ENCODE measurements at places on chromosomes 1 and 21.
A peak's percentile ranks its signal among the peaks of the same experiment; 100 is the strongest.

- DNase-seq: no peak
Measured at GRCh38 chr1:190474650-190475211, 2.9 kb downstream of the BRINP3 start.

- DNase-seq: no peak
Measured at GRCh38 chr1:40641601-40642242, 23.8 kb downstream of the RIMS3 start.

- no peak for DNase-seq
Measured at GRCh38 chr1:225657462-225657989, 4.6 kb upstream of the ENAH start.

DNA sequence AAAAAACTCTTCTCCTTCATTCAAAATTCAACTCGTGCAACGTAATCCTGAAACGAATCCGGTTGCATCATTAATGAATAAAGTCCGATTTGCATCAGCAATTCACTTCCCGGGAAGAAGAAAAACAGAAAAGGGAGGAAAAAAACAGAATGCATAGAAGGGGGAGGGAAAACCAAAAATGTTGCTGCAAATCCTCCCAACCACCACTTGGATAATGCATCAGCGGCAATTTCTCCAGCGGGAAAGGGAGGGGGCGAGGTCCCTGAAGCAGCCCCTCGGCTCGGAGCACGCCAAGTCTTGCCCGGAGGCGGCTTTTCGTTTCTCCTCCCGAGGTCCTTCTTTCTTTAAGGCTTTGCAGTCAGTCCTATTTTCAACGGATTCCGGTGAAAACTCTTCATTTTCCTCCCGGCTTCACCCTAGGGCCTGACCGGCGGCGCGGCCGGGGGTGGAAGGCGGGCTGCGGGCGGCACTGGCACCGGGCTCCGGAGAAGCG, 723 bp downstream of the CDC42BPA start:
- peak; percentile 72 for DNase-seq

DNA sequence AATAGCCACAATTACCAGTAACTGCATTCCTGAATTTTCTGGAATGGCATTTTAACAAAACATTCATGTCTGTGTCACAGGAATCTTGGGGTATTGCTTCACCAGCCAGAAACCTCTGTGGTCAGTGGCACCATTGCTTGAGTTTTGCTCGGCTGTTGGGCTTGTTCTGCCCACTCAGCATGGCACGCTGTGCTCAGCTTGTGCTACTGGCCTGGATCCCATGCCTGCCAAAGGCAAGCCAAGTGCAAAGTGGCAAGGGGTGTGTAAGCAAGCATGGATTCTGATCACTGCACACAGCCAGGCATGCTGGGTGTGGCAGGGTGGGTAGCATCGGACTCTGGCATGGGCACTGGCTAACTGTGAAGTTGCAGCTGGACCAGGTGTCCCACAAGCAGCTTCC, 1150.9 kb downstream of the MRPL39 start:
- DNase-seq: no peak

GRCh38 chr1:183144752-183145151, 41.3 kb upstream of the LAMC2 start:
- no peak for DNase-seq

GRCh38 chr1:234755449-234755863, 145.5 kb upstream of the IRF2BP2 start:
- DNase-seq: no peak

DNA sequence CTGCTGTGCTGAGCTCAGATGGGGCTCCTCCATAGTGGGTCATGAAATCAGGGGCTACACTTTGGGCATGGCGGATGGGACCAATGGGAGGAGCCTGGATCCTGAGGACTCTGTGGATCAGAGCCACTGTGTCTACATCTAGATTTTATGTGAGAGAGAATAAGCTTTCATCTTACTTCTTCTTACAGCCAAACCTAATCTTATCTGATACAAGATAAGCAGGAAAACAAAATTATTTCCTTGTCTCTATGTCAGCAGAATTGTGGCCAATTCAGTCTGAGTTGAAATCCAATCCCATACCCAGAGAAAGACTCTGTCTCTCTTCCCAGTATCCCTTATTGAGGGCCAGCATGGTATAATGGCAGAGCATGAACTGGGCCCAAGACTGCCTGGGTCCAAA, 56.2 kb downstream of the KIF14 start:
- no peak for DNase-seq

DNA sequence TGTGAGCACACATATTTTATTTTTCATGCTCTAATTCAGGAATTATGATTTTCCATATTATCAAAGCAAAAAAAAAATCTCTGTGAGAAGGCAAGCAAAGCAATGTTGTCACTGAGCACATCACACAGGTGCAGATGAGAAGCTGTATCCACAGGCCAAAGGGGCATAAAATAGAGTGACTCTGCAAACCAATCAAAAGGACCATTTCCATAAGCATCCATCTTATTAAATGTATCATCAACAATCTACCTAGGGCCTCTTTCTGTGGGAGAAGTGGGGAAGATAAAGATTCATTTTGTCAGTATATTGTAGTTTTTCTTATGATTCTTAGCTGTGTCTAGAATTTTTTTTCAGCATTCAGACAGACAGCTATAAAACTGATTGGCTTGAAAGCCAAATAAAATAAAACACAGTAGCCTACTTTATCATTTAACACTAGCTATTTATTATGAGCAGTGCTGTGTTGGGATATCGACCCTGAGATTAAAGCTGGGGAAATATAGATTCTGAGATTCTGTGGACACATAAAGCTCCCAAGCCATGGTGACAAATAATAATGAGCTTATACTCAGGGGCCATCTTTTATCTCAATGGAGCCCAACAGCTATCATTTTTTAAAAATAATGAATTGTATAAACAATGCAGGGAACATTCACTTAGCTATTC, 90.3 kb downstream of the LPAR3 start:
- DNase-seq: no peak

DNA sequence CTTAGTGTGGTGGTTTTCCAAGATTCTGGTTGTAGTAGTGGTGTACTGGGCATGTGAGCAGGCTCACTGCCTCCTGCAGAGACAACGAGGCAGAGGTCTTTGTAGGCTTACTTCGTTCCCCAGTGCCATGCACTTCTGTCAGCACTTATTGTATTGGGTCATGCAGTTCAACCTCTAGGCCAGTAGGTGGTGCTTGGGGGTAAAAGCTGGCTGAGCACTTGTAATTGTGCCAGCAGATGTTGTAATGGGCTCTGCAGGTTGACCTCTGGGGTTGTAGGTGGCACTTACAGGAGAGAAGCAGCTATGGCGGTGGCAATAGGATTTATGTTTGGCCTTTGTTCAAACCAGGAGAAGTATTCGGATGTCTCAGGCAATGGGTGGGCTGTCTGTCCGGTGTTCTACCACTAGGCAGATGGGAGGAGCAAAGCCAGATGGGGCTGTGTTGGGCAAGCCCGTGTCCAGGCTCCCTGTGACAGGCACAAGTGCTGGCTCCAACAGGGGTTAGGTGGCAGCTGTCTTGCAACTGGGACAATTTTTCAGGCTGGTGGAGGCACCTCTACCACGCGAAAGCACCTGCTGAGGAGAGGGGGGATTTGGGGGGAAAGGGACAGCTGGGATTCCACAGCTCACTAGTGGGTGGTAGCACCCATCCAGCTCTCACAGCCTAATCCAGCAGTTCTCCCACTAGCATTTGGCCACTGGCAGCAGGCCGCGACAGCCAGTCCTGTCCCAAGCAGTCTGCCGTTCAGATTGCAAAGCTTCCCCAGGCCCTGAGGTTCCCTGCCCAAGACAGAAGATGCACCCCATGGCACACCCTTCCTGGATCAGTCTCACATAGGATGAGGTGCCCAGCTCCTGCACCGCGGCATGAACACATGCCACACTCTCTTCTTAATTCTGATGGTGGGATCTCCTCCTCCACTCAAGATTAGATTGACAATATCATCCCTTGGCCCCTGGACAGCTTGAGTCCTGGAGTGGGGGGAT, 274.5 kb downstream of the CTH start:
- DNase-seq: peak; percentile 28

- no peak for DNase-seq
Measured at GRCh38 chr1:212935387-212935981, 14.9 kb upstream of the VASH2 start.

DNA sequence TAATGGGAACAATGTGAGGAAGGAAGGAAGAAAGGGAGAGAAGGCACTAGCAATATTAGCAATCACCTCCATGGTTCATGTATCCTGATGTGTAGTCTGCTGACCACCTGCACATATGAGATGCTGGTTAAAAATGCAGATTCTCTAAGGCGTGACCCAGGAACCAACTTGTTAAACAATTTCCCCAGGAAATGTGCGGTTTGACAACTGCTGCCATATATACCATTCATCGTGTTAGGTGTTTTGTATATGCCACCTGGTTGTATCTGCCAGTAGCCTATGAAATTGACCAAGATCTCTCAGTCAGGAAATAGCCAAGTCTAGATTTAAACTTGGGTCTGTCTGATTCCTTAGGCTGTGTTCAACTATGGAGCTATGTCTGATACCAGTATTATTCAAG, 4.1 kb downstream of the SEMA4A start:
- no peak for DNase-seq

- no peak for DNase-seq
Measured at GRCh38 chr1:228650141-228650540, 85.1 kb upstream of the RHOU start.

GRCh38 chr1:10541286-10541685, 66.5 kb downstream of the PEX14 start:
- no peak for DNase-seq

GRCh38 chr1:235357485-235358373, 9.5 kb upstream of the TBCE start:
- DNase-seq: no peak

- DNase-seq: no peak
Measured at GRCh38 chr21:15928196-15928595, 198.4 kb downstream of the USP25 start.

DNA sequence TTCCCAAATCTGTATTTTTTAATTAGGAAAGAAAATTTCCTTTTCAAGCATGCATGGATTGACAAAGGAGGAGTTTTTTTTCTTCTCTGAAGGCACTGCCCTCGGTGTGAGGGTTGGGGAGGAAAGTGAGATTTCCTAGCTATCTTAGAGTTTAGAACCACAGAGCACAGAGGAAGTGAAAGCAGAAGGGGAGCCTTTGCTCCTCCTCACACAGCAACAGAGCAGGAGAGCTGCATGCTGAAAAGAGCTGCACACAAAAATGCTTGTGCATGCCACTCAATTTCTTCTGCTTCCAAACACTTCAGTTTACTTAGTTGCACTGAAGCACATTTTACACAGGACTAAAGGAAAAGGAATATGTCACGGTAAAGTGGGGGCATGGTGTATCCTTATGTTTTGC, 308.1 kb downstream of the GPATCH2 start:
- no peak for DNase-seq
